Cardiac atrium fibroblast (primary cell): ENCODE measurements at places on chromosomes 11 and 22. TPM values are rescaled to one million over a fixed set of nuclear protein-coding genes. Genes with fewer than 3 reads are reported as not detected.

Gene CRYBB2
- not detected in 2 replicates for total RNA-seq

Gene CAPN1
- 134 and 170 TPM in 2 replicates for total RNA-seq

Gene MOV10L1
- 2.1 and 3.6 TPM in 2 replicates for total RNA-seq

Gene HORMAD2
- total RNA-seq, result not detected in 2 replicates

Gene KIF18A
- total RNA-seq, result 2.4 and 3.4 TPM in 2 replicates

Gene INSC
- 2.3 TPM in 1 of 2 replicates, not detected in the other for total RNA-seq

Gene LDHAL6A
- total RNA-seq, result not detected in 2 replicates

Gene MISFA
- total RNA-seq, result 7.6 TPM in 1 of 2 replicates, not detected in the other

Gene RASL10A
- total RNA-seq, result not detected in 2 replicates

Gene CCDC157
- total RNA-seq, result 2.0 and 2.9 TPM in 2 replicates

Gene MTMR3
- 18.8 and 19.7 TPM in 2 replicates for total RNA-seq

Gene OR51B2
- not detected in 2 replicates for total RNA-seq

Gene HPX
- 0.49 TPM in 1 of 2 replicates, not detected in the other for total RNA-seq

Gene OR8A1
- total RNA-seq, result not detected in 2 replicates

Gene PHF21B
- not detected in 2 replicates for total RNA-seq

Gene GNAZ
- total RNA-seq, result 0.32 and 1.3 TPM in 2 replicates

Gene KDELR3
- total RNA-seq, result 183 and 192 TPM in 2 replicates

Gene MPZL2
- total RNA-seq, result 0.18 and 0.65 TPM in 2 replicates

Gene C22orf42
- total RNA-seq, result not detected in 2 replicates

Gene CCDC116
- total RNA-seq, result 0.16 TPM in 1 of 2 replicates, not detected in the other

Gene ANKK1
- total RNA-seq, result not detected in 2 replicates

Gene CHRM4
- 0.18 TPM in 1 of 2 replicates, not detected in the other for total RNA-seq

Gene SCN4B
- not detected in 2 replicates for total RNA-seq

Gene SPI1
- not detected in 2 replicates for total RNA-seq

Gene PKDREJ
- not detected in 2 replicates for total RNA-seq

Gene CHRDL2
- total RNA-seq, result not detected in 2 replicates

Gene TSPAN32
- total RNA-seq, result not detected in 2 replicates

Gene MOB2
- total RNA-seq, result 23.3 and 30.5 TPM in 2 replicates

Gene MAPK8IP1
- total RNA-seq, result 11.4 and 19.1 TPM in 2 replicates

Gene TMPRSS5
- 0.18 TPM in 1 of 2 replicates, not detected in the other for total RNA-seq

Gene HTR3B
- not detected in 2 replicates for total RNA-seq

Gene BEST1
- 0.97 and 3.4 TPM in 2 replicates for total RNA-seq

Gene OR52N4
- not detected in 2 replicates for total RNA-seq

Gene OR4A16
- total RNA-seq, result not detected in 2 replicates

Gene ARVCF
- total RNA-seq, result 11.3 and 16.6 TPM in 2 replicates

Gene ADAMTS15
- total RNA-seq, result 44.9 and 45.9 TPM in 2 replicates

Gene TBX10
- total RNA-seq, result not detected in 2 replicates

Gene IGSF9B
- total RNA-seq, result 0.65 TPM in 1 of 2 replicates, not detected in the other

Gene UBQLN3
- total RNA-seq, result not detected in 2 replicates

Gene OR2D2
- not detected in 2 replicates for total RNA-seq

Gene TBRG1
- total RNA-seq, result 20.9 and 23.0 TPM in 2 replicates

Gene TRABD
- 23.5 and 27.1 TPM in 2 replicates for total RNA-seq

Gene PGA5
- total RNA-seq, result not detected in 2 replicates

Gene C11orf16
- not detected in 2 replicates for total RNA-seq

Gene PSMA1
- total RNA-seq, result 99.6 and 101 TPM in 2 replicates

Gene CD3E
- not detected in 2 replicates for total RNA-seq

Gene CHST1
- total RNA-seq, result 12.3 and 24.9 TPM in 2 replicates

Gene SERPINH1
- total RNA-seq, result 1,833 and 1,983 TPM in 2 replicates

Gene MYO7A
- 0.16 and 0.90 TPM in 2 replicates for total RNA-seq

Gene B4GALNT4
- total RNA-seq, result 2.3 and 7.1 TPM in 2 replicates

Gene PARVG
- not detected in 2 replicates for total RNA-seq

Gene TRIM49
- total RNA-seq, result not detected in 2 replicates

Gene APOBEC3C
- total RNA-seq, result 17.1 and 19.0 TPM in 2 replicates

Gene ILK
- total RNA-seq, result 130 and 151 TPM in 2 replicates

Gene MICALL1
- total RNA-seq, result 29.3 and 42.8 TPM in 2 replicates

Gene OR52B4
- not detected in 2 replicates for total RNA-seq

Gene KRTAP5-3
- not detected in 2 replicates for total RNA-seq

Gene KCNJ1
- not detected in 2 replicates for total RNA-seq

Gene FGF19
- not detected in 2 replicates for total RNA-seq

Gene MEI1
- 1.3 and 2.0 TPM in 2 replicates for total RNA-seq
